Activated T-cell treated with anti-CD3 and anti-CD28 coated beads, Interleukin-2, amount 50 U/mL, for 24 hours (primary cell): ENCODE measurements at places on chromosomes 5 and 9.
A peak's percentile ranks its signal among the peaks of the same experiment; 100 is the strongest.

GRCh38 chr5:126995689-126996088 lies 34.7 kb downstream of the MARCHF3 start:
- DNase-seq: no peak

GRCh38 chr9:130234340-130235260 lies 31.0 kb upstream of the HMCN2 start:
- no peak for DNase-seq

DNA sequence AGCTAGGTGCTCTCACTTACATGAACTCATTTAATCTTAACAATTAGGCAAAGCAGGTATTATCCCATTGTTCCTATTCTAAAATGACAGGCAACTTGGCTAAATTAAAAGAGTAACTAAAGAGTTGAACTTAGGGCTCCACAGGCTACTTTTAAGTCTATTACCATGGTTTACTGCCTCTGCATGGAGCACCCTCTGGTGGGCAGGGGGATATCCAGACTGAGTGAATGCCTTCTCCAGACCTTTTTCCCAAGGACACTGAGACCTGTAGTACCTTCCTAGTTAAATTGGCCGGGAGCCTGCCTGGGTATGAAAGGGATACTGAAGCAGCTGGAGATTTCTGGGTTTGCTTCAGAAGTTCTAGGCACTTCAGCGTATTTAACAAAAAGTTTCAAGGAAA lies 238.1 kb downstream of the ELAVL2 start:
- DNase-seq: no peak

DNA sequence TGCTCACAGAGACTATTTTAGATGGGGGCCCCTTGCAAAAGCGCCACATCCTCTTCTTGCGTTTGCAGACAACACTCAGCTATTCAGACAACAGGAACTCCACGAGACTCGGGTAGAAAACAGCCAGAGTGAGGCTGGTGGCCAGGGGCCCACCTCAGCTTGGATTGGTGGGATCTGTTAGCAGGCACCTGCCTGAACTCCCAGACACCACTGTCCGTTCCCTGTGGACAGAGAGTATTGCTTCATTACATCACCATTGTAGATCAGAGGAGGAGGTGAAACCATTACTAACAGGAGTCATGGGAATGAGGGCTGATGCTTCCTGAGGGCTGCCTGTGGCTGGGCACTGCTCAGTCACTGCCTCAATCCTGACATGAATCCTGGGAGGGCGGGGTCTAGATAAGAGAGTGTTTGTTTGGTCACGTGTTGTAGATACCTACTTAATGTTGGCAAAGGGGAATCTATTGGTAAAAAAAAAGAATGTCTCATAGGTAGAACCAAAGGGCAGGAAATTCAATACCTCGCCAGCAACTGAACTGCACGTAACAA lies 4.4 kb upstream of the RAPGEF1 start:
- DNase-seq: no peak

DNA sequence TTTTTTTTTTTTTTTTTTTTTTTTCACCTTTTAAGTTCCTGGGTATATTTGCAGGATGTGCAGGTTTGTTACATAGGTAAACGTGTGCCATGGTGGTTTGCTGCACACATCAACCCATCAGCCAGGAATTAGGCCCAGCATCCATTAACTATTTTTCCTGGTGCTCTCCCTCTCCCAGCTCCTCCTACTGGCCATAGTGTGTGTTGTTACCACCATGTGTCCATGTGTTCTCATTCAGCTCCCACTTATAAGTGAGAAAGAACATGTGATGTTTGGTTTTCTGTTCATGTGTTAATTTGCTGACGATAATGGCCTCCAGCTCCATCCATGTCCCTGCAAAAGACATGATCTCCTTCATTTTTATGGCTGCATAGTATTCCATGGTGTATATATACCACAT lies 350.5 kb downstream of the MAN2A1 start:
- DNase-seq: no peak

DNA sequence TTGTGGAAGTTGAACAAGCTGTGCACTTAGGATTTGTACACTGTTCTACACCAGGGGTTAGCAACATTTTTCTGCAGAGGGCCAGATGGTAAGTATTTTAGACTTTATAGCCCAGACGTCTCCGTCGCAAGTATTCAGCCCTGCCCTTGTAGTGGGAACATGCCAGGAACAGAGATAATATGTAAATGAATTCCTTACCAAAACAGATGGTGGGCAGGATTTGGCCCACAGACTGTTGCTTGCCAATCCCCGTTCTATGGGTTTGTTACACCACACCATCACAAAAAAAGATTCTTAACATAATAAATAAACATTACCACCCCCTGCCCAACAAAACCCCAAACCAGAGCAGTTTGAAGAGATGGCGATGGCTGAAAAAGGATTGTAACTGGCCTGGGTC lies 74.3 kb downstream of the AMBP start:
- no peak for DNase-seq

GRCh38 chr9:123960366-123960765 lies 30.4 kb upstream of the DENND1A start:
- DNase-seq: no peak

DNA sequence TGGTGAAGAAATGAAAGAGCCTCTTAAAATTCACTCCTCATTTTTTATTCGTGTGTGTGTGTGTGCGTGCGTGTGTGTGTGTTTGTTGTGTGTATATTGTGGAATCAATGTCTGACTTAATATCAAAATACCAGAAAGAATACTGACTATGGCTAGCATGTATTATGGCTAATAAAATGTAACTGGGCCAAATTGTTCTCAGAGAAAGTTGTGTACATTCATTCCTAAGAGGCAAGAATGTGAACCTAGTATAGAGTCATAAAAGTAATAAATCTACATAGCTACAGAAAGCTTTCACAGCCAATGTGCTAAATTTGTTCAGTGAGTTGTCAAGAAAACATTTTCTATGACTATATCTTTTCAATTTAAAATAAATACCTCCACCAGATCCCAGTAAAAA lies 211.5 kb downstream of the EBF1 start:
- DNase-seq: no peak

- no peak for DNase-seq
These were observed 1224.0 kb upstream of the CDH18 start for GRCh38 chr5:21212026-21212425.

- peak; percentile 83 for DNase-seq
These were observed 5.9 kb downstream of the CYFIP2 start for GRCh38 chr5:157271740-157272271.
